Caki2 (cell line): ENCODE measurements at places on chromosomes 7 and 10.

DNA sequence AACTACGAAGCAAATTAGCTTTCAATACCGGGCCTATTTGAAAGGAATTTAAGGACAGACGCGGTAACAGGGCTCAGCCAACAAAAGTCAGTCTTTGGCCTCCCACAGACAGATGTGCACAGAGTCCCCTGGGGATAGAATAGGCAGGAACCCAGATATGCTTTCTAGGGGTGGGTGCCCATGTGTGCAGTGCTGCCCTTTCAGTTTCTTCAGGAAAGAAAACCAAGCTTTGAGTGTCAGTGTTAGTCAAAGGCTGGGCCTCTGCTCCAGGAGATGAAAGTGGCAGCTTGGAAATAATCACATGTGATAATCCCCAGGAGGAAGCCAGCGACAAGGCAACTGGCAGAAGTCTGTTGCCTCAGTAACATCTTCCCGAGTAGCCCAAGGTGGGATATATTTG is 43.8 kb upstream of the CSTF2T start:
- DNase-seq = no peak

DNA sequence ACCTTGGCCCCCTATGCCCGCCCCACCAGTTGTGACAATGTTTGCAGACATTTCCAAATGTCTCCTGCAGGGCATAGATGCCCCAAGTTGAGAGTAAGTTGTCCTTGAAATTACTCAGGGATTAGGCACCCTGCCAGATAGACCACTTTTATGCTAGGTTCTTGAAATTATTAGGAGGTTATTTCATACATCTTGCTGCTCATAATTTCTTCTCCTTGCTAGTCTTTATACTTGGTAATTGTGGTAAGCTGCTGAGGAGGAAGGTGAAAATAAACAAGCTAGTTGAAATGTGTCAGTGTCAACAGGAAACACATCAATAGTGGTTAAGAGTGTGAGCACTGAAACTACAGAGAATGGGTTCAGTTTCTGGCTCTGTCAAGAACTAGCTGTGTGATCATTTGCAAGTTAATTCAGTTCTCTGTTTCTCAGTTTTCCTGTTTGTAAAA is 63.7 kb upstream of the AOAH start:
- no peak for DNase-seq

DNA sequence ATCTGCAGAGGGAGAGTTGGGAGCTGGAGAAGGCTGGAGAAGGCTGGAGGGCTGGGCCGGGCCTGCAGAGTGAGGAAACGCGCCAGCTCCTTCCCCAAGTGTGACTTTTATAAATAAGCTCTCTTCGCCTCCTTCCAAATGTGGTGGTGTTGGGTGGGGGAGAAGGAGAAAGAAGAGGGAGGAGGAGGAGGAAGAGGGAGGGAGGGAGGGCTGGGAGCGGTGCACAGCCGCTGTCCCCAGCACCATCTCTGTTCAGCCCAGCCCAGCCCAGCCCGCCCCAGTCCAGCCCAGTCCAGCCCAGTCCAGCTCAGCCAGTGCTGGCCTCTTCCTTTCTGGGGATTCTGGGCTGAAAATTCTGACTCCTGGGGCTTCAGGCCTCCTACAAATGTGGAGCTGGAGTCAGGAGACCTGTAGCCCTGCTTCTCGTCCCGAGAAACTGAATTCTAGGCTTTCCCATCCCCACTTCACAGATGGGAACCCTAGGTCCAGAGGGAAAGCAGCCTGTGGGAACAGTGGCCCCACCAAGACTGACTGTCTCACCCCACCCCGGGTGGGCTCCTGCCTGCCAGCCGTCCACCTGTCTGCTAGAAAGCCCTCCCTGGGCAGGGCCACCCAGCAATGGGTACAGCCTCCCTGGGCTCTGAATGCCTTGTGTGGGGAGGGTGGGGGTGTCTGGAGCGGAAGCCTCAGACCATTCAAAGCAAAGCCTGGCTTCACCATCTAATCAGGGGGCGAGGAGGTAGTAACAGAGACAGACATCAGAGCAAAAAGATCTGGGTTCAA is 2.3 kb downstream of the STX1A start:
- no peak for DNase-seq

DNA sequence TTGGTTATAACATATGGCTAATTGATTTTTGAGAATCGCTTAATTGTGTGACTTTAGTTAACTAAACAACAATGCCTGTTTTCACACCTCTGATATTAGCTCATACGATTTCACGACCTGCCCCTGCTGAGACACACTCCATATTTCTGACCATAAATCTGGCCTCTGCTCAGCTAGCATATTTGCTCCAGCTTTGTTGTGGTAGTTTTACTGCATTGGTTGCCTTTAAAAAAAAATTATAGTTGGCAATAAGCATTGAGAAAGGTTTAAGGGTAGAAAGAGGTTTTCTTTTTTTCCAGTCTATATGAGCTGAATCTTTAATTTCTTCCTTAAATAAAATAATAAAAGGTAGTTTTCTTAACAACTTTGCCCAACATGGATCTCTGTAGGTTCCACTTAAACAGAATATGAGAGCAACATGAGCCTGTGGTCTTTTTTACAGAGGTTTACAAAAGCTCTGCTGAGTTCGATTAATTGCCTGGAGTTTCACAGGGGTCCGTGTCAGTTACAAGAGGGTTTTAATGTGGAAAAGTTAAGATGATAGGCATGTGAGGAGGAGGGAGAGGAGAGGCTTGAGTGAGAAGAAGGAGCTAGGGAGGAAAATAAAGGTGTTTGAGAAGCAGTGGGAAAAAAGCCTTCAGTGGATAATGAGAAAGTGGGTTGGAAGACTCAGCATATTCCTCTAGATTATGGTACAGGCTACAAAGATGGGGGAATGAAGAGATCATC is 318.2 kb downstream of the CXCL12 start:
- DNase-seq = no peak

DNA sequence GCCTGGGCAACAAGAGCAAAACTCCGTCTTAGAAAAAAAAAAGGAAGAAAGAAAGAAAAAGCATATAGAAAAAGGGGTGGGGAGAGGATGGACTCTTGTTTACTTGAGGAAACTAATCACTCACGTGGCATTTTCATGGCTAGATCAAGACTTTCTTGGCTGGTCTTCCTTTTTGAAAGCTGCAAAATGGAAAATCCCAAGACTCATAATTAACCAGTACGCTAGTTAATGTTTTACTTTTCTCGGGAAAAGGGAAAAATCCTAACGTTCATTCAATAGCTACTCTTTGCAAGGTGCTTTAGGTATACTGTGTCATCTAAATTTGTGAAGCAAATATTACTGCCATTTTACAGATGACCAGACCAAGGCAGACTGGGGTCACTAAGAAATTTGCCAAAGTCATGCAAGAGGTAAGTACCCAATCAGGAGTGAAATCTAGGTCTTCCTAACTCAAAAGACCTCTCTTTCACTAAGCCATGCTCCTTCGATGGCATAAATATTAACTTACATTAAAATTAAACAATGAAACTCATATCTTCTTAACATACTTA is 24.4 kb downstream of the NAPEPLD start:
- DNase-seq = peak; percentile 86

- DNase-seq = no peak
Measured at GRCh38 chr7:85895835-85896234, 709.0 kb upstream of the SEMA3D start.

GRCh38 chr10:73997787-73998622 is at the start of gene VCL:
Gene VCL (plus strand): TSS chr10:73998116. CDS start chr10:73998208, 92 bp downstream.
- DNase-seq = peak; percentile 99

- no peak for DNase-seq
Measured at GRCh38 chr7:8360564-8361153, 72.8 kb upstream of the NXPH1 start.

GRCh38 chr10:31832261-31832660 is 96.4 kb downstream of the ARHGAP12 start:
- no peak for DNase-seq

- no peak for DNase-seq
Measured at GRCh38 chr10:60910543-60910942, 33.4 kb downstream of the RHOBTB1 start.

DNA sequence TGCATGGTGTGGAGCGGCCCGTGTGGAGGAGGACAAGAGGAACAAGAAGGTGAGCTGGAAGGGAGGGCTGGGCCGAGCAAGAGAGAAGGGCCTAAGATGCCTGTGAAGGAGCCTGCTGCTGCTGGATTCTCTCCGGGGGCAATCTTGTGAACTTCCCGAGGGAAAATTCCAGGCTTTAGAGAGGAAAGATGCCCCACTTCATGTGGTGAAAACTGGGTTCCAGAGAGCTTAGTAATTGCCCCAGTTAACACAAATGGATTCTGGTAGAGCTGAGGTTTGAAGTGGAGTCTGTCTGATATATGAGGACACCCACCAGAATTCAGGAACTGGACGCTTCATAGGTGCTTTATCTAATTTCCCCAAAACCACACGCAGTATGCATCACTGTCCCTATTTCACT is 114.1 kb upstream of the ZMIZ1 start:
- DNase-seq = no peak

DNA sequence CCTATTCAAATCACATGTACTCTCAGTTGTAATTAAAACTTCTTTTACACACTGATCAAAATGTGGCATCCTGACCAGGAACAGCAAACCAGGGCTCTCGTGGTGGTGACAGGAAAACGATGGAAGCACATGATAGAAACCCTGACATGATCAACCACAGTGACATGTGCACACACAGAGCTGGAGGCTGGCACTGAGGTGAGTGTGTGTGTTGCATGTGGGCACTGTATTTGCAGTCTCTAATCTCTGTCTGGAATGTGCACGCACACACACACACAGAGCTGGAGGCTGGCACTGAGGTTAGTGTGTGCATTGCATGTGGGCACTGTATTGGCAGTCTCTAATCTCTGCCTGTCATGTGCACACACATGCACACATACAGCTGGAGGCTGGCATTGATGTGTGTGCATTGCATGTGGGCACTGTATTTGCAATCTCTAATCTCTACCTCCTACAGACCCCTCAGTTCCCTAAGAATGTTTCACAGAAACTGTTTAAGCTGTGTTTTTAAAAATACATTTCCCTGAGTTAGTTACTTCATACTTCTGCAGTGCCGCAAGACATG is 406.9 kb downstream of the SFMBT2 start:
- no peak for DNase-seq
